ENCODE measurements at places on chromosomes 6 and 20. TPM values are rescaled to one million over a fixed set of nuclear protein-coding genes. Genes with fewer than 3 reads are reported as not detected.
A peak's percentile ranks its signal among the peaks of the same experiment; 100 is the strongest.

ZSCAN23 gene
- total RNA-seq: 1.6 TPM

JPH2 gene
- 0.49 TPM for total RNA-seq

MICB gene
- total RNA-seq: 72.1 TPM

OSBPL2 gene
- 41.4 TPM for total RNA-seq

TREM1 gene
- total RNA-seq: not detected

SLC29A1 gene
- 263 TPM for total RNA-seq

UNC5CL gene
- 0.36 TPM for total RNA-seq

IRF4 gene
- total RNA-seq: 0.72 TPM

IMPG1 gene
- total RNA-seq: not detected

- DNase-seq: no peak
These were observed 229.6 kb upstream of the RIN2 start for GRCh38 chr20:19528286-19529030.

DNA sequence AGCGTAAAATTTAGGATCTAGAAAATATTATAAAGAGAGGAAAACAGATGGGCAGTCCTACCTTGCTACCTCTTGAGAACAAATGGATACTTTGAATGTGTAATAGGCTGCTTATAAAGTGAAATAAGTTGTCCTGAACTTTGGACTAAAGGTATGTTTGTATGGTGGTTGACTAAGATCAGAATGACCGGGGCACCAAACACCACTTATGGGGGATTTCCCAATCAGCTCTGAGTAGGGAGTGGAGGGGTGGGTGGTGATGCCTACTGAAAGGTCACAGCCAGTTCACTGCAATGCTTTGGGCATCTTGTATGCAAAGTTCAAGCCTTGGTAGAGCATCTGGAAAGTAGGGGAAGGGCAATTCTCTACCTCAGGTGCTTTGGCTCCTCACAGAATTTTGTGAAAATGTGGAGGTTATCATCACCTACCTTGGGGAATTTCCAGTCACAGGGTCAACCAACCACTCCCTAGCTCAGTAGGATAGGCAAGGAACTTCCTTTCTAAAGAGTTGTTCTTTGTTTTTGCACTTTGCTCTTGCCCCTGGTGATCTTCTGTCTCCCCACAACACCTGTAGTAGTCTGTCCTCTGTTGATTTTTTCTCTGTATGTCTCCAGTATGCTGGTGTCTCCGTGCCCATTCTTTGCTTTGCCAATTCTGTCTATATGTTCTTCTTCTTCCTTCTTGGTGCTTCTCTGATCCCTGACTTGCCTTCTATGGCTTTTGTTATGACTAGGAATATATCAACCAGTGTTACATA is at the start of gene TRIM31:
Gene TRIM31, minus strand, starts transcription at position 88 of the 757 bp plus-strand sequence. CDS start 285 bp downstream, outside the sequence.
- DNase-seq: no peak

DNA sequence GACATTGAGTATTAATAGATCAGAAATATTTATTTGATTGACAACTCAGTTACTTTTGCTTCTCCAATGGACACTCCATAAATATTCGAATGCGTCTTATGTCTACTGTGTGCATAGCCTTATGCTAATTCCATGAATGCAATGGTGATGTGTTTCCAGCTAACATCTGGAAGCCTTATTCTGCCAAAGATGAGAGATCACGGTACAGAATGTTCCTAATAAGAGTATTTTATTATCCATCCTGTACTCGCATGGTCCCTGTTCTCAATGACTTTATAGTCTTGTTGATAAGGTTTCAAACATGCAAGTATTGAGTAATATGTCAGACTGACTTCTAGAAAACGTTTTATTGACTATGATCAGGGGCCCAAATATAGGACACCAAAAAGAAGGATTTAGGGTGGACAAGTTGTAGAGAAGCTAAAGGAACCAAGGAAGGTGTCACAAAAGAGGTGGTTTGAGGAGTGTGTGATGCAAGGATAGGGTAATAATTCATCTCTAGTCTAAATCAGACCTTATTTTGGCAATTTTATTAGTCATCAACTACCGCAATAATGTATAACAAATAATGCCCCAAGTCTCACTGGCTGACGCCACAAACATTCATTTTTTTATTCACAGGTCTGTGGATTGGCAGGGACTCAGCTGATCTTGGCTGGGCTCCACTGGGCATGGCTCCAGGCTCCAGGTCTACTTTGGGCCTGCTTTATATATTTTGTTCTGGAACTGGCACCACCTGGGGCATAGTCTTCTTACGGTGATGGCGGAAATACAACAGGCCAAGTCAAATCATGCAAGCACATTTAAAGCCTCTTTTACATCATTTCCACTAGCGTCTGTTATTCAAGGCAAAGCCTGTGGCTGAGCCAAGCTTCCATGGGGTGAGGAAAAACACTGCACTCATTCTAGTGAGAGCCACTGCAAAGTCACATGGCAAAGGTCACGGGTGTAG is 24.5 kb upstream of the CD83 start:
- DNase-seq: no peak

DNA sequence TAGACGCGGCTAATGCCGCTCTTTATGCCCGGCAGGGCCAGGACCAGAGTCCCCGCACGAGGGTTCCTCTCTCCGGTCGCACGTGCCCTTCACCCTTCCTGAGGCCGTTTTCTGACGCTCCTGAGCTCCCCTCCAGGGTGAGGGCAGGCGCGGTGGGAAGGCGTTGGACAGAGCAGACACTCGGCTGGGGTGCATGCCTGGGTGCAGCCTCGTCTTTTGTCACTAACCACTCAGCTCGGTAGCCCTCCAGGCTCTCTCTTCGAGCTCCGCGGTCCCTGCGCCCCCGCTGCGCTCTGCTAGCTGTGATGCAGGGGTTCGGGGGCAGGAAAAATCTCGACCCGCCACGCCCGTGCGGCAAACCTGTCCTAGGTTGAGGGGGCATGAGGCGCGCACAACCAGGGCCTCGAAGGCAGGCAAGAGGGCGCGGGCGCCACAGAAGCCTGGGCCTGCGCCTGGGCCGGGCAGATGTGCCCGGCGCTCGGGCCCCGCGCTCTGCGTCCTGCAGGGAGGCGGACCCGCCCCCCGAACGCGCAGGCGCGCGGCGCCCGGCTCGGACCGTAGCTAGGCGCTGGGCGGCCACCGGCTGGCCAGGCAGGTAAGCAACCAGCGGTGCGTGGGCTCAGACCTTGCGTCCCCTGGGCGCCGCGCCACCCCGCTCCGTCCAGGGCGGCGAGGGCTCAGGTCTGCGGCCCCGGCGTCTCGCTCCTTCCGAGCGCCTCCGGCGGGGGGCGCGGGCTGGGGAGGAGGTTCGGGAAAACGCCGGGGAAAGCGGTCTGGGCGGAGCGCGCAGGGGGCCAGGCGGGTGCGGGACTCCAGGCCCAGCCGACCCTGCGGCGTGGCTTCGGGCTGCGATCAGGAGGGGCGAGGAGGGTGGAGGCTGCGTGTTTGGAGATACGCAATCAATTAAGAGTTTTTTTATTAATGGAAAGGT is at the start of gene L3MBTL1:
Gene L3MBTL1, plus strand, starts transcription at position 548 of the 931 bp plus-strand sequence. CDS start 5,807 bp downstream, outside the sequence.
- no peak for DNase-seq

DNA sequence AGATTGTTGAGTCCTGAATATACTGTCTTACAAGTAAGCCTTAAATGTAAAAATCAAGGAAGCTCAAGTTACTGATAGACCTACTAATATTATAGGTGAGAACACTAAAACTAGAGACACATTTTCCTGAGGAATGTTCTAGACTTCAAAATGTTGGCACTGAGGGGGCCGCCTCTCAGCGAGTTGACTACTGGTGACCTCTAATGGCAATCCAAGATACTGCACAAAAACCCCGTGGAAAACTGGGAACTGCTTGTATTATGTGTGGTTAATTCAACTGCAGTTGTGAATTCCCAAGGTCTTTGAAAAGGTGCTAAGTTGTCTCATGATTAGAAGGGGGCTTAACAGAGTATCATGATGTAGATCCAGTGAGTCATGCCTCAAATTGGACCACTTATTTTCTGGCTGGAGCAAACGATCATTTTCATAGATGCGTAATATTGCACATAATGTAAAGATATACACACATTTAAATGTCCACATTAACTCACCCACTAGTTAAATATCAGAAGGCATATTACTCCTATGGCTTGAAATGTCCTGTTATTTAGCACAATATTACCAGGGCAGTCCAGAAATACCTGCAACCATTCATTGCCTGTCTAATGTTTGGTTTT is 336.2 kb downstream of the FOXA2 start:
- no peak for DNase-seq

DNA sequence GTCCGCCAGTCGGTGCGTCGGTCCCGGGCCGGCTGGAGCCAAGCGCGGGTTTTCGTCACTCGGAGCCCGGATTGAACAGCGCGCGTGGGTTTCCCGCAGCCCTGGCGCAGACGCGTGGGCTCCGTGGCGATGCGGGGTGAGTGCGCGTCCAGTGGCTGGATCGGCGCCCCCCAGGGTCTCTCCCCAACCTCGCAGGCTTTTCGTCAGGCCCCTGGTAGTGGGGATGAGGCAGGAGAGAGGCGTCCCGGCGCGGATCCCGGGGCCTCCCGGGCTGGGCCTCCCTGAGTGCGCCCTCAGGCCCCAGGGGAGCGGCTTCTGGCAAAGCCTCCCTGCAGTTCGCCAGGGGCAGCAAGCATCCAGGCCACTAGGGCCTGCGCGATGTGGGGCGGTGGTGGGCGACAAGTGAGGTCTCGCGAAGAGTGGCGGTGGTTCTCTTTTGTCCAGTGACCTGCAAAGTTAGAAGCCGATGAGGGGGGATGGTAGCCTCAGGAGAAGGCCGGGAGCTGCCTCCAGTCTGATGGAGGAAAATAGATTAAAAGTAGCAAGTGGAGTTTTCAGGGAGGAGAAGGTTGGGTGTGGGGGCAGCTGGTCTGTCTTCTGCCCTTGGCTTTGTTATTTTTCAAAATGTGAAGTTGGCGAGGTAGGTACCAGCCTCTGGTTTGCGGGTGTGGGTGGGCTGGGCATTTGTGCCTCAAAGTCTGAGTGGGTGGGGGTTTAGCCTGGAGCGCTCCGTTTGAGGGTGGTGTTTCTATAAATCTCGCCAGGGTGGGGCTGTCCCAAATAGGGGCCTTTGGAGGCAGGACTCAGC is 1.6 kb downstream of the TOX2 start:
- no peak for DNase-seq

DNA sequence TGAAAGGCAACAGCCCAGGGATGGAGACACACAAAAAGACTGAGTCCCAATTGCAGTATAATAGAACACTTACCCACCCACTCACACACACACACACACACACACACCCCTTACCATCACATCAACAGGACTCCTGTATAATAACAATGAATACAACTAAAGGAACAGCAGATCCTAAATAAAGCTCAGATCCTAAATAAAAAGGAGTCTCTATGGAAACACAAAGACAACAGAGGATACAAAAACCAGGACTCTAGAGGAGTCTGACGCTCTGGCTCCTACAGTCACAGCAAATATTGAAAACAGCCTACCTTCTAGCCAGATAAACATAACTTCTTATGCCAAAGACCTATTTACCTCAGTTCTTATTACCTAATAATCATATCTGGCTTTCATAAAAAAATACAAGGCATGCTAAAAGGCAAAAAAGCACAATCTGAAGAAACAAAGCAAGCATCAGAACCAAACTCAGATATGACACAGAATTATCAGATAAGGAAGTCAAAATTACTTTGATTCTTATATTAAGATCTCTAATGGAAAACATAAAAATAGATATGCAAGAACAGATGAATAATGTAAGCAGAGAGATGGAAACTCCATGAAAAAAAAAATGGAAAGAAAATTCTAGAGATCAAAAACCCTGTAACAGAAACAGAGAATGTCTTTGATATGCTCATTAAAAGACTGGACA is 134.9 kb downstream of the MMUT start:
- DNase-seq: no peak

- no peak for DNase-seq
These were observed 6.5 kb upstream of the ABHD12 start for GRCh38 chr20:25397096-25397495.

GRCh38 chr6:26158581-26159356 is 71.5 kb downstream of the HFE start:
- DNase-seq: no peak

- no peak for DNase-seq
These were observed 37.1 kb downstream of the DTD1 start for GRCh38 chr20:18624948-18625347.

- DNase-seq: no peak
These were observed 19.5 kb downstream of the KCNQ2 start for GRCh38 chr20:63452821-63453523.

DNA sequence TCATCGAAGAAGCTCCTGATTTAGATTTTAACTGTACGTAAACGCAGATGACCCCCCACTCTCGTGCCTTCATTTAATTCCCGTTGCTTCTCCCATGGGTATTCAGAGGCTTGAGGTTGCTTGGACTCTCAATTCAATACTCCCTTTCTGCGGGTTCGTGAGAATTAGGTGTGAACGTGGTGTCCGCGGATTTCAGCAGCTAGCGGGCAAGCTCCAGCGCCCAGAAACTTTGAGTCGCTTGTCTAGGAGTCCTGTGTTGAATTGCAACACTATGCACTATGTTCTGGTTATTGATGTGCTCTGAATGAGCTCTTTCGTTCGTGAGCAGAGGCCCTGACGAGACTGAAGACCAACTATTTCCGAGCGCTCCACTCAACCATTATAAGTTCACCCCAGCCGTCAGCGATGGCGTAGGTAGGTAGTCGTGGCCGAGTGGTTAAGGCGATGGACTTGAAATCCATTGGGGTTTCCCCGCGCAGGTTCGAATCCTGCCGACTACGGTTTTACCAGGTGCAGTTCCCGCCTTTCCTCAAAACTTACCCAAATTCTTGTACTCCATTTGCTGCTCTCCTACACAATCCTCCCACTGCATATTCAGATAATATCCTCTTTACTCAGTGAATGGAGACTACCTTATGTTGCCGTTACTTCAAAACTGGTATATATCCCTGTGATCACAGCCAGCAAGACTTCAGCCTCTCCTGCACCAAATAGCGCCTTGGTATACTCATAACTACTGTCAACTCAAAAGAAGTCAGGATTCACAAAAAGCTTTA is 72.6 kb upstream of the ZNF184 start:
- peak; percentile 97 for DNase-seq

- DNase-seq: no peak
These were observed 41.8 kb downstream of the DSTN start for GRCh38 chr20:17611540-17612286.

- no peak for DNase-seq
These were observed 29.2 kb downstream of the MOCS1 start for GRCh38 chr6:39904946-39905639.
